ENCODE measurements at places on chromosomes 5 and 9.

DNA sequence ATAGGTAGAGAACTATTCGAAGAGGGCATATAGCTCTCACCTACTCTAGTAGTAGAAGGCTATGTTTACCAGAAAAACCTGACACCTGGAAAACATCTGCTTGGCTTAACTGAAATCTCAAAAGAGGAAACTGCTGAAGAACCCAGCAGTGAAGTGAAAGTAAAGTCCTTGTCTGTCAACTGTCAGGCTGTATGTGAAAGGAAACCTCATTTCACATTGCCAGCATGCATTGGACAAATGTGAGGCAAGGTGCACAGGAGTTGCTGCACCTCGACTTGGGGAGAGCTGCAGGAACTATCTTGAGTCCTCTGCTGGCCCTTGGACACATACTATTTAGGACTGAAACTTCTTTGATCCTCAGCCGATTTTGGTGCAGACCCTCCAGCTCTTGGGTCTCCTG lies 53.3 kb downstream of the NREP start:
- DNase-seq = no peak

DNA sequence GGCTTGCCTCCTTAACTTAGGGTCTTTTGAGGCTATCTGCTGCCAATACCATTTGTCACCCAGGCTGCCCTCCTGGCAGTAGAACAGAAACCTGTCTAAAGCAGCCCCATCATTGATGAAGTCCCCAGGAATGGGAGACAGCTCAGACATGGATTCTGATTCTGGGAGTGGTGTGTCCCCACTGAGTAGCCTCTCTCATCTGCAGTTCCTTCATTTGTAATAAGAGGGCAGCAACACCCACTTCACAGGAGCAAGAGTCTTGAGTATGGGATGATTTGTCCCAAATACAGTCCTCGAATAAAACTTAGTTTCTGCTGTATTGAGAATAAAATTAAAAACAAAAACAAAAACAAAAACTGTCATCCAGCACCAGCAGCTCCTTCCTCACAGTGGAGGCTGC lies 167.6 kb downstream of the ASTN2 start:
- DNase-seq = no peak

DNA sequence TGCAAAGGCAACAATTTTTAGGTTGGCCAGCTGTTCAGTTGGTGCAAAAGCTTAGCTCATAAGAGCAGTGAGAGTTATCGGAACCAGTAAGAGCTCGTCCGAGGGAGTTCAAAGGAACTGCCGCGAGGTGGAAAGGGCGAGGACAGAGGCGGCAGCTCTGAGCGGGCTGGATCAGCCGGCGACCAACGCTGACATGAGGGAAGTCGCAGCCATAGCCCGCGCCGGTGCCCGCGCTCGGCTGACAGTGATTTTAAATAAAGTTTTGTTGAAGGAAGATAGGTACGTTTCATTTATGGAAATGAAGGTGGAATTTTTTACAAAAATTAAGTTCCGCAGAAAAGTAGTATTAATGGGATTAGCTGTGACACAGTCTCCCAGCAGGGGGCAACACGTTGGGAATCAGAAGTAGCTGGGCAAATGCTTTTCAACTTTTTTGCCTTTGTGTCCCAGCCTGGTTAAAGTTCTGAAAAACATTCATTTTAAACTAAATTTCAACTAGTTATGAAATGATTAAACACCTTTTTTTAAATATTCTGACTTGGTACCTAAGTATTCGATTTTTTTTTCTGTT lies 43.2 kb downstream of the FBXO4 start:
- no peak for DNase-seq

DNA sequence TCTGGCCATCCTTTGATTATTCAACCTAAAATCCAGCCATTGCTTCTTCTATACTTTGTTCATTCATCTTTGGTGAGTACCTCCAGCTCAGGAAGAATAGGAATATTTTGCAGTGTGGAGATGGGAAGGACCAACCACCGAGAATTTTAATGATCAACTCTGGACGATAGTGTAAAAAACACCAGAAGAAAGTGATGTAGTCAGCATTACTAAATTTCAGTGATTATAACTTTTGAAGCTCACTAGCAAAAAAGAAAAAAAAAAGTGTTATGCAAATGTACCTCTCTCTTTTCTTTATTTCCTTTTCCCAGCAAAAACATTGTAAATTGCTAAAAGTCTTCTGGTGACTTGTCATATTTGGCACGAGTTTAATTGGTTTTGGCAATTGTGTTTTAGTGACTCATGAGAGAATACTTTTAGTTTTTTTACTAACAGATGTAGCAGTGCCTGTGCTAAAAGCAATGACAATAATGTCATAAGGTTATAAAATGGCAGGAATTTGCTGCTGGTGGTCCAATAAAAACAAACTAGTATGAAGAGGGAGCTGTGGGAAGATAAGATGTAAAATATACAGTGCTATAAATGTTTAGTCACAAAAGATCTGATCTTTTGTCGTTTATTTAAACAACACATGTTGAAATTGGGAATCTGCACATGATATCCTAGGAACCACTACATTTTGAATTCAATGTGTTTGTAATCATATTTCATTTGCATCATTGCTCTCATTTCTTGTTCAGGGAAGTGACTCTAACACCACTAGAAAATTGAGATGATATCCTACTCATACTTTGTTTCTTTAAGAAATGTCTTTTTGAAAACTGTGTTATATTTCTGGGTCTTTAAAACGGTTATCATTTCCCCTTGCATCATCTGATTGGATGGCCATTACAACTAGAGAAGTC lies 81.3 kb upstream of the ERCC6L2 start:
- DNase-seq = no peak

DNA sequence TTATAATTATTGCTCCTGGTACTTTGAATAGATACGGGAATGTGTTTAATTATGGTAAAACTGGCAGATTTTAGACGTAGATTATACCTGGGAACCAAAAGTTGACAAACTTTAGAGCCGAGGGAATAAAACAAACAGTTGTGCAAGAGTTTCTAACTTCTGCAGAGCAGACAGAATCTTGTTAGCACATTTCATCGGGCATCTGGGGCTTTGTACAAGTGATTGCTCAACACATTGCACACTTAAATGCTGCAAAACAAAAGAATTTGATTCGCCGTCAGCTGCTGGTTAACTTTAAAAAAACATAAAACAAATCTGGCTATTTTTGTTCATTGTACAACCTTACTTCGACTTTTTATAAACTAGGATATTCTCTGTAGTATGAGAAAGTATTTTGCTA lies 398.1 kb downstream of the MAN2A1 start:
- no peak for DNase-seq

DNA sequence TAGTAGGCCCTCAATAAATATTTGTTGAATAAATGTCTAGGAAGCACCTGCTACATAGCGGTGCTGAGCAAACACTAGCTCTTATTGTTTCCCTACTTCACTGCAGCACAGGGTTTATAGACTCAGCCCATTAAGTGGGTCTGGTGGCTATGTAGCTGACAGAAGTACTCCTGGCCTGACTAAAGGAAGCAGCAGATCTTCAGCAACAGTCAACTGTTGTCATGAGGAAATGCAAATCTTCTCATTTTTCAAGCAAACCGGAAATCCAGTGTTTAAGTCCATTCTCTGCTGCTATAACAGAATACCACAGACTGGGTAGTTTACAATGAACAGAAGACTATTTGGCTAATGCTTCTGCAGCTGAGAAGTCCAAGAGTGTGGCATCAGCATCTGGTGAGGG lies 2.8 kb upstream of the TEX10 start:
- DNase-seq = no peak

- no peak for DNase-seq
Measured at GRCh38 chr9:135588886-135589595, 27.5 kb downstream of the PAEP start.

DNA sequence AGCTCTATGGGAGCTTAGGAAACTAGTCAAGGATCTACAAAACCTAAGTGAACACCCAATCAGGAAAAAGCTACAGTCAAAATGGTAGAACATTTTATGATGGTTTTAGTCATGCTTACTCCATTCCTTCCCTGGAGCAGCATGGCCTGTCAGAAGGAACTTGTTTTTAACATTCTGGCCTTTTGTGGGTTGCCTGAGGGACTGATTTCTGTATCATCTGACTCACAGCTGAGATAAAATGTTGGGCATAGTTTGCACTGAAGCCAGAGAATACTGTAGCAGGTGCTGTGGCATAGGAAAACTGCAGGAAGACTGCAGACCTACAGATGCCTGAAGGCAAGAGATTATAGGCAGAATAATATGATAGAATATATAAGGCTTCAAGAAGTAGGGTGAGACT lies 719.6 kb upstream of the GRAMD2B start:
- DNase-seq = no peak

DNA sequence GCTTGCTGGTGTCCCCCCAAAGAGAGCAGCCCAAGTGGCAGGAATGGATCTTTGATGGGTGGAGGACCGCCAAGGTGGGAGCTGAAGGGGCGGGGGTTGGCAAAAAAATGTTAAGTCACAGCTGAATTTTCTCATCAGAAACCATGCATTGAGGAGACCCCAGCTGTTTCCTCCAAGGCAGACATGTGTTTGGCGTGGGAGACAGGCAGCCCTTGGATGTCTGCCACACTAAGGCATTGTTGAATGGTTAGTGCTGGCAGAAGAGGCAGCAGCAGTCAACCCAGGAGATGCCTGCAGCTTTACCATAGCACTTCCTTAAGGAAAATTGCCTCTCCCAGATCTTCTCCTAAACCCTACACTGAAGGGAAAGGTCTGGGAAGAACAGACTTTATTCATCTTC lies 394.9 kb upstream of the CD180 start:
- DNase-seq = no peak

GRCh38 chr5:107813559-107813958 lies 142.8 kb upstream of the EFNA5 start:
- DNase-seq = no peak

GRCh38 chr9:11779971-11780370 lies 913.2 kb upstream of the TYRP1 start:
- no peak for DNase-seq

DNA sequence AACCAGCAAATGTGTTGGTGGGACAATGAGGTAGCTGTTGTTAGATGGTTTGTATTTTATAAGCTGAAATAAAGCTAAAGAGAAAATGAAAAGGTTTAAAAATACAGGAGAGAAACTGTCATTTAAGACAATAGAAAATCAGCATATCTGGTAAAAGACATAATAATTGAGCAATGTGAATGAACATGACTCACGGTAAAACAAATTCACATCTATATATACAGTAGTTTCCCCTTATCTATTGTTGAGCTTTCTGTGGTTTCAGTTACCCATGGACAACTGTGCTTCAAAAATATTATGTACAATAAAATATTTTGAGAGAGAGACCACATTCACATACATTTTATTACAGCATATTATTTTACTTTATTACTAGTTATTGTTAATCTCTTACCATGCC lies 1649.8 kb downstream of the EFNA5 start:
- no peak for DNase-seq

DNA sequence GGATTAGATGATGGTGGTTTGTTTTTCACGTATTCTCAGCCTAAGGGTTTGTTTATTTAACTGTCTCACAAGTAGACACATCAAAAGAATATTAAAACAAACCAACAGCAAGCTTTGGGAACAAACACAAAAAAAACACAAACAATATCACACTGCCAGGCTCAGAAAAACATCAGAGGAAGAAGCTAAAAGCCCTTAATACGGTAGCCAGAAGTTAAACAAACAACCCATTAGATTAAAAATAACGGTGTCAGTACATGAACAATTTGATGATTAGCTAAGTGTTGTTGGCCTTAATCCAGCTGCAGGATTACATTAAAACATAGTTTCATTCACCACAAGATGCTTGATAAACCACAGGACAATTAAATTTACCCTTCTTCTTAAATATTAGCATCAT lies 15.9 kb upstream of the DMRT2 start:
- DNase-seq = no peak

GRCh38 chr9:129052592-129052991 lies 16.2 kb downstream of the MIGA2 start:
- DNase-seq = no peak

- no peak for DNase-seq
Measured at GRCh38 chr9:116298878-116299391, 145.3 kb downstream of the PAPPA start.

DNA sequence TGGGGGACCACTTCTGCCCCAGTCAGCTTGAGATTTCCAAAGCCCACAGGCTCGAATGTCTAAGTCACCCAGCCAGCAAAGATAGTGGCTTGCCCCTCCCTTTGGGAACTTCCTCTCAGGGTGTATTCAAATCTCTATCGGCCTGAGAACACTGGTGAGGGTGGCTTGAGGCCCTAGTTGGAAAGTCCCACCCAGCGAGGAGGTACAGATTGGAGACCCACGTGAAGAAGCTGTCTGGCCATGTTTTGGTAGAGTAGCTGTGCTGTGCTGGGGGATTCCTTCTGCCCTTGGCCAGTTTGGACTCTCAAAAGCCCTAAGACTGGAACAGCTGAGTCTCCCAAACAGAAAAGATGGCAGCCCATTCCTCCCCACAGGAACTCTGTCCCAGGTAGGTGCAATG lies 172.7 kb upstream of the RIOK2 start:
- DNase-seq = no peak

- no peak for DNase-seq
Measured at GRCh38 chr5:79193643-79194042, 42.3 kb upstream of the JMY start.

- DNase-seq = no peak
Measured at GRCh38 chr9:93094658-93095204, 1.3 kb upstream of the CARD19 start.

GRCh38 chr9:5140151-5140550 lies 45.3 kb downstream of the INSL6 start:
- DNase-seq = no peak

GRCh38 chr9:33186457-33187168 lies 19.5 kb upstream of the B4GALT1 start:
- no peak for DNase-seq

GRCh38 chr9:87236546-87236945 lies 261.1 kb upstream of the DAPK1 start:
- DNase-seq = no peak

Data from activated T-cell treated with anti-CD3 and anti-CD28 coated beads for 48 hours (primary cell).